ENCODE measurements at places on chromosomes 6 and 20.

DNA sequence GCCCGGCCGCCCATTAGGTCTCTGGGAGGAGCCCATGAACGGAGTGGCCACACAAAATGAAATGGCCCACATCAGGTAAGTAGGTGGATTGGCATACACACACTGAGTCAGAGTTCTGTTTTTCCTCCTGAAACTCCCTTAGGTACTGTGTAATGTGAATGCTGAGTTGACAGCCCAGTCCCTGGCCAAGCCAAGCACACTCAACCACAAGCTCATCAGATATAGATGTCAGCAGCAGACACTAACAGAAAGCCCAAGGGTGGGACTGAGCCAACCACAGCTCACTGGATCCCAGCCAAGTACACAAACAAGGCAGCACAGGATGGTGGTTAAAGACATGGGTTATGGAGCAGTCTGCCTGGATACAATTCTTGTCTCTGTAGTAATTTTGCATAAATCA is 403.4 kb downstream of the GJA1 start:
- DNase-seq: no peak

- peak; percentile 64 for DNase-seq
Measured at GRCh38 chr20:23668477-23668951, 20.3 kb downstream of the CST4 start.

DNA sequence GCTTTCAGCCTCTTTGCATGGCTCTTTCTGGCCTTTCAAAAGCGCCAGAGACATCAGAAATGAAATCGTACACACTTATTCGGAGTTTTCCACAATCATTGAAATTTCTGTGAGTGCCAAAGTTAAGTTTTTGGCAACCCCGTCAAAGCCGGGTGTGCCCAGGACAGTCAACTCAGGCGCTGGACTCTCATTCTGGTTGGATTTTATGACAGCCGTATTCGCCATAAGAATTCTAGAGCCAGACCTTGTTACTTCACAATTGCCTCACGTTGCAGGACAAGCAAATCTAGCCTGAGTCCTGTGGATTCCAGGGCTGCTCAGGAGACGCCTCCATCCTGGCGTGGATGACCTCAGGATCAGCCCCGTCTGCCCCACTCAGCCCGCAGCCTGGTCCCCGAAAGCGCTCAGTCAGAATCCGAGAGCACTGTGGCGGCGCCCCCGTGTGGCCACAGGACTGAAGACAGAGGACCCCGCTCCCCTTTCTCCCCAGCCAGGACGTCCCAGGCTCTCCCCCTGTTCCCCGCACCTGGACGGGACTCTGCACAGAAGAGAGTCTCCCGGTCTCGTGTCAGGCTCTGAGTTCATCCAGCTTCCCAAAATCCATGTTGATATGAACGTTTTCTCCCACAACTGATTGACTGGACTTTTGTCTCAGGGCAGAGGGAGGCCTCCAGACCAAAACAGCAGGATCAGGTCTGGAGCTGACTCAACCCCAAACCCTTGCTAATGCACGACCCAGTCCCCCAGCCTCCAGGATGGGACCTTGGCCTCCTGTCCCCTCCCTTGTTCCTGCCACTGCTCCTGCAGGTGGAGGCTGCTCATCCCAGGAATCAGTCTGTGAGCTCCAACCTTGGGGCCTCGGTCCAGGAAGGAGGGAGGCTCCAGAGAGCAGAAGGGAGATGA is 38.2 kb downstream of the MICA start:
- DNase-seq: peak; percentile 61

DNA sequence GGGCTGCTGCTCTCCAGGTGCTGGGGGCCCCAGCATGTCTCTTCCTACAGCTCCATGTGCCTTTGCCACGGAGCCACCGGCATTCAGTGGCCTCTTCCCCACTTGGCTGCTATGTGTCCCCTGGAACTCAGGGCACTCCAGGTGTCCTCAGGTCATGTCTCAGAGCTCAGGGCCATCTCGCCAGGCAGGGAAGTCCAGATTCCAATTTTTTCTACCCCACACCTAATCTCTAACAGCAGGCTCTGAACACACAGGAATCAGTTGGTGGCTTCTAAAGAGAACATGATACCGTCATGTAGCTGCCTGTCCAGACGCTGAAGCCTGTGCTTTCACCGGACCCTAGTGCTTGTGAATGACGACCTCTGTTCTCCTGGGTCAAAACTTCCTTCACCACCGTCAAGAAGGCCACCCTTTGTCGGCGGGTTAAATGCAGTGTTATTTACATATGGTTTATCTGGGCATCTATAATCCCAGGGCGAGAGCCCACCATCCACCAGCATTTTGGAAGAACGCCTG is 4.2 kb upstream of the SLCO4A1 start:
- no peak for DNase-seq

GRCh38 chr20:31569163-31570020 is 35.7 kb upstream of the ID1 start:
- DNase-seq: no peak

DNA sequence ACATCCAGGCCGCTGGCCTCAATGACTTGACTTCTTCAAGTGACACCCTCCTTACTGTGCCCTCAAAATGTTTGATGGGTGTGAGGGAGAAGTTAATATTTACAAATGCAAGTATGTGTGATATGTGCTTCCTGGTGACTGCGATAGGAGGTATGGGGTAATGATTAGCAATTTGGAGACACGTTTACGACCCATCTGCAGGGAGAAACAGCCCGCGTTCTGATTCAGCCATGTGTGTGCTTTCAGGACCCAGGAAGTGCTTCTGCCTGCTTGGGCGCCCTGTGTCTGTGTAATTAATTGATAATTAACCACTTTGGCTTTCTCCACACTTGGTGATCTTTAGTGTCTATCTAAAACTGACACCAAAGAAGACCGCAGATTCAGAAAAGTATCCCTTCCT is 25.0 kb downstream of the SIRPA start:
- DNase-seq: no peak

DNA sequence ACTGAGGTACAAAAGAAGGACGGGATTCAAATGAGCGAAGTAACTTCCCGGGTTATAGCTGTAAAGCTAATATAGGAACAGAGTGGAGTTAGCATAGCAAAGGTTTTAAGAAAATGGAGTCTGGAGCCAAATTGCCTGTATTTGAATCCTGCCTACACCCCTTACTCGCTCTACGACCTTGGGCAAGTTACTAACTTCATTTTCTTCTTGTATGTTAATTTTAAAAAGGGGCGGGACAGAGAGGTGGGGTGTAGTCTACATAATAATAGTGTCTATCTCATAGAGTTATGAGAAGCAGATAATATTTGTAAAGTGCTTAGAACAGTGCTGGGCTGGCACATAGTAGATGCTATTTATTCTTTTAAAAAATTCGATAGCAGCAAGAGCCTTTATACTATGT is 705 bp downstream of the ZSCAN23 start:
- no peak for DNase-seq

- DNase-seq: no peak
Measured at GRCh38 chr20:6595704-6596103, 171.8 kb upstream of the BMP2 start.

GRCh38 chr6:73393278-73393677 is 1.4 kb upstream of the DDX43 start:
- no peak for DNase-seq

- DNase-seq: no peak
Measured at GRCh38 chr6:163248051-163248450, 166.5 kb upstream of the QKI start.

DNA sequence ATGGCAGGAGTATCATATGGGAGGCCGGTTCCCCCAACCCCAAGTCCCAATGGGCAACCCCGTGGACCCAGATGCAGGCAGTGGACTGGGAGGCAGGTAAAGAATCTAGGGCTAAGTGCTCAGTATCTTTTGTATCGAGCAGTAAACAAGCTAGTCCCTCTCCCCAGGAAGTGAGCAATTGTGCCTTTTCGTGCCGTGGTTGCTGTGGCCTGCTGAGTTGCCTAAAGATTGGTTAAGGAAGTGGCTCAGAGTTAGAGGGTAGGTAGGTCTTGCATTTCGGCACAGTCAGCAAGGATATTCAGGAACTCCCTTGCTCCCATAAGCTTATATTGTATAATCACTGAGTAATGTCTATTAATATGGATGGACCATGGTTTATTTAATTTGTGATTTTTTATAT is 1.3 kb upstream of the DNAH8 start:
- no peak for DNase-seq

GRCh38 chr20:1431158-1431557 is 35.5 kb downstream of the NSFL1C start:
- DNase-seq: peak; percentile 37
